ENCODE measurements at places on chromosomes 5 and 9.

DNA sequence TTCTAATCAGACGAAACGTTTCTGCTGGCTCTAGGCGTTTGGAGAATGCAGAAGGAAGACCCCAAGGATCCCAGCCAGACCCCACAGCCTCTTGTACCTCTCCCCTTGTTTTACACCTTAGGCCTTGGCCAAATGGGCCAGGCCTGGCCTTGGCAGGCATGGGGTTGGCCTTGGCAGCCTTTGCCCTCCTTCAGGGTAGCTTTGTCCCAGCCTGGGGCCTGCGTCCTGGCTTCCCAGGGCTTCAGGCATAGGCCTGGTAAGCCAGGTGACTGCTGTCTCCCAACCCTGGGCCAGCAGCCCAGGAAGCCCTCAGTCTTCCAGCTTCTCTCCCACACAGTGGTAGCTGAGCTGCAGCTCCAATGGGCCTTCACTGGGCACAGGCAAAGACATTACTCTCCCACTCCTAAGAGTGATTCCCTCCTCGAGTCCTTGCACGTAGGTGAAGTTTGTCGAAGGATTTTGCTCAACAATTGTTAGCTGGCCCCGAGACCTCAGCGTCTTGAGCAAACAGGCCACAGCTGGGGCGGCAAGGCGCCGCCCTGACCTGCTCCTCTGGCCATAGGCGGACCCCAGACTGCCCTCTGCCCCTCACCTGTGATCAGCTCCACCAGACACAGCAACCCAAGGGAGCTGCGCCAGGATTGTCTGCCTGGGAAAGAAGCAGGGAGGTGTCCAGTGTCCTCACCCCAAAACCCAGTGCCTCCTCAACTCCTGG lies 1.1 kb upstream of the PITX1 start:
- DNase-seq = no peak

GRCh38 chr9:131198041-131198715 lies 72.8 kb downstream of the NUP214 start:
- no peak for DNase-seq

- DNase-seq = no peak
Observed at GRCh38 chr5:176902911-176903664, 3.9 kb upstream of the HK3 start.

DNA sequence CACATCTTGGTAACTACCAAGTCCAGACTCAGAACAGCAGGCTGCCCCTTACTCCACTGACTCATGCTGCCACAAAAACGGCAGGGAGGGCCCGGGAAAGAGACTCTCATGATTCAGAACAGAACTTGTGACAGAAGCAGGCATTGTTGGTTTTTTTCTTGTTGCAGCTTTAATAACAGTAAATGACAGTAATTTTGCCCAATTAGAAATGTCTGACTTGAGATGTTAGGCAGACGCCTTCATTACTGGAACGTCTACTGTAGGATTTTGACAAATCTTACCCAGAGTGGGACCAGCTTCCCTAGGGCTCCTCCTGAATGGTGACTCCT lies 77.9 kb downstream of the SEMA5A start:
- no peak for DNase-seq

GRCh38 chr5:5688925-5689310 lies 266.4 kb downstream of the ICE1 start:
- DNase-seq = no peak

DNA sequence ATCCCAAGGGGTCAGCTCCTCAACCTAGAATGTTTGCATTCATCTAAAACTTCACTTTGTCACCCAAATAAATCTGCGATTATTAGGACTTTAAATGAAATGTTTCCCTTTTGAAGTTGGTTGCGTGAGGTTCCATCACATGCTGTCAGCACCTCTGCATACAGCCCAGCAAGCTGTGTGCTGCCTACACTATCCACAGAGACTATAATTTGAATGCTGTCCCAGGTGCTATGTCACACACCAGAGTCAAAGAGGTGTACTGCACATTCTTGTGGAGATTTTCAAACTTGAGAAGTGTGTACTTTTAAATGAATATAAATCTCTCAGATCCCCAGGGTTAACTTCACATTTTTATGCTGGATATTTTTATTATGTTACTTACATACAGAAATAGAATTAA lies 19.3 kb upstream of the CKS2 start:
- no peak for DNase-seq

DNA sequence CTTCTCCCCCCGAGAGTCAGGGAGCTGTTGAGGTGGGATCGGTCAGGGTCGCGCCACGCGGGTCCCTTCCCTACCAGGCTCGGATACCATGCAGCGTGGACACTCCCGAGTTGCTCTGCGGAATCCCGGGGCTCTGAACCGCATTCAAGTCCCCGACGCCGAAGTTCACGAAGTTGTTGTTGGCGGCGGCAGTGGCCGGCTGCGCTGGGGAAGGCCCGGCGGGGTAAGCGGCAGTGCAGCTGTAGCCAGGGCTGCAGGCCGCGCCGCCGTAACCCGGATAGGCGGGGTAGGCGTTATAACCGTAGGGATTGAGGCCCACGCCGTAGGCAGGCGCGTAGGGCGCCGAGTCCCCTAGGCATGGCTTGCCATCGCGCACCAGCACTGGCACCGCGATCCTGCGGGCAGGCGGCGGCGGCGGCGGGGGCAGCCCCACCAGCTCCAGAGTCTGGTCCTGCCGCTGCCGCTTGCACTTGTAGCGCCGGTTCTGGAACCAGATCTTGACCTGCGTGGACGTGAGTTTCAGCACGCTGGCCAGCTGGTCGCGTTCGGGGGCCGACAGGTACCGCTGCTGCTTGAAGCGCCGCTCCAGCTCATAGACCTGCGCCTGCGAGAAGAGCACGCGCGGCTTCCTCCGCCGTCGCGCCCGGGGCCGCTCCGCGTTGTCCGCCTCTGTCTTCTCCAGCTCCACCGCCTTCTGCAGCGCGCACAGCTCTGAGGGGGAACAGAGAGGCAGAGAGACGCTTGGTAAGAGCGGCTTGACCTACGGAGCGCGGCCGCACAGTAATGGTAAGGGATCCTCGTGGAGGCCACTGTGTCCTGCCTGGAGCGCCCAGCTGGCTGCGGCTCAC lies 2.3 kb downstream of the NKX2-5 start:
- DNase-seq = no peak

GRCh38 chr5:138438724-138439476 lies at the start of gene REEP2:
Gene REEP2 (plus strand): TSS chr5:138439057. CDS start chr5:138439209, 152 bp downstream.
- DNase-seq = peak; percentile 42

- DNase-seq = no peak
Observed at GRCh38 chr5:142097681-142098080, 10.9 kb upstream of the NDFIP1 start.

- DNase-seq = no peak
Observed at GRCh38 chr5:174623433-174624019, 100.9 kb upstream of the MSX2 start.

GRCh38 chr5:54803471-54804011 lies 181.9 kb downstream of the ESM1 start:
- no peak for DNase-seq

GRCh38 chr9:12921621-12922020 lies 146.8 kb downstream of the LURAP1L start:
- DNase-seq = no peak

GRCh38 chr9:138114501-138115245 lies 237.1 kb downstream of the CACNA1B start:
- no peak for DNase-seq

- DNase-seq = no peak
Observed at GRCh38 chr5:157198277-157198986, 17.8 kb downstream of the ITK start.

DNA sequence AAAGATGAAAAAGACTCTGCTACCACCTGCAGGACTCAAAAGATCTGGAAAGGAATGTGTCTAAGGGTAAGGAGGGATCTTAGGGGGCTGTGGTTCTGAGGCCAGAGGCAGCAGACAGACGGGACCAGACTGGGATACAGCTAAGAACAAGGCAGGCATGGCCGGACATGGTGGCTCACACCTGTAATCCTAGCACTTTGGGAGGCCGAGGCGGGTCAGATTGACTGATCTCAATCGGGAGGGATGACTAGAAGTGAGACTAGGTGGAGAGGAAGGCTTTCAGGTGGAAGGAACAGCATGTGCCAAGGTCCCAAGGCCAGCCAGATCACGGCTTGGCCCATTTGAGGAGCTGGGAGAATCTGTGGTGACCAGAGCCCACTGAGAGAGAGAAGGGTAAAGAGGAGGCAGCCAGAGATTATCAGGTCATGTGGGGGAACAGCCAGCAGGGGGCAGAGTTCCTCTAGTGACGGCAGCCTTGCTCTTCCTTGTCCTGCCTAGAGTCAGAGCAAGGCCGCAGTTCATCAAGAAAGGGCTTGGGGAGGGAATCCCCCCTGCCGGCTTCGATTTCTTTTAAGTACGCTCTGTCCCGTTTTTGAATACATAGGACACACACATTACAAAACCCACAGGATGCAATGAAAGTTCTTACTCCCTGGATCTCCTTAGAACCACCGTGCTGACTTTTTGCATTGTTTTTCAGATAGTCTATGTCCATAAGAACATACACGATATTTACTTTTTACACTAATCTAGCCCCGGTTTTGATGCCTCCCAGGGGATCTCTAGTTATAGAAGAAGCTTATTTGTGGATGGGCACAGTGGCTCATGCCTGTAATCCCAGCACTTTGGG lies 2.6 kb upstream of the OLFML2A start:
- DNase-seq = peak; percentile 78

- DNase-seq = no peak
Observed at GRCh38 chr5:151598984-151599383, 7.9 kb upstream of the FAT2 start.

DNA sequence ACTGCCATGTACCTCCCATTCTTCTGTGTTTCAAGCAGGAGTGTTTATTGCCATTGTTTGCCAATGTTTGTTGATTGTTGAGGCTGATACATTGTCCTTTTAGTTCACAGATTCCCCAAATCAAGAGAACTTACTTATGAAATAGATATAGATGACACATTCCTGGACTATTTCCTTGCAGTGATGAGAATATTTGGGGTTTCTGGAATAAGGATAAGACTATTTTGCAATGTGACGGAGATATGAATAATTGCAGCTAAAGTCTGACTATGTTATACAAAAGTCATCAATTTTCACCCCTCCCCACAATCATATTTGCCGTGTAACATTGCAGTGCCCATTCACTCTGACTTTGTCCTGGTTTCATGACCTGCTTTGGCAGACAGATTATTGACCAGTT lies 460.8 kb downstream of the CDH10 start:
- no peak for DNase-seq

- DNase-seq = no peak
Observed at GRCh38 chr9:88524911-88525310, 10.1 kb upstream of the NXNL2 start.

Data from activated T-cell treated with anti-CD3 and anti-CD28 coated beads for 1 hour (primary cell).